ENCODE measurements at places on chromosomes 3 and 15.

GRCh38 chr15:72754096-72754495 is 29.5 kb downstream of the ADPGK start:
- no peaks in the 10 kb centered on the region for H3K4me1 ChIP-seq
- no peak overlapping the region for H3K27ac ChIP-seq
- no peak for DNase-seq
- no peaks in the 10 kb centered on the region for H3K27me3 ChIP-seq

- H3K4me3 ChIP-seq, result no peak overlapping the region
- H3K4me1 ChIP-seq, result no peaks in the 10 kb centered on the region
- DNase-seq, result no peak
- no peak overlapping the region for H3K27ac ChIP-seq
Measured at GRCh38 chr3:191119415-191120295, 79.4 kb upstream of the OSTN start.

GRCh38 chr3:116749388-116749787 is 39.8 kb downstream of the TUSC7 start:
- H3K4me1 ChIP-seq, result peaks cover 4% of the 10 kb centered on the region
- no peak overlapping the region for H3K27ac ChIP-seq
- DNase-seq, result no peak
- no peaks in the 10 kb centered on the region for H3K36me3 ChIP-seq

DNA sequence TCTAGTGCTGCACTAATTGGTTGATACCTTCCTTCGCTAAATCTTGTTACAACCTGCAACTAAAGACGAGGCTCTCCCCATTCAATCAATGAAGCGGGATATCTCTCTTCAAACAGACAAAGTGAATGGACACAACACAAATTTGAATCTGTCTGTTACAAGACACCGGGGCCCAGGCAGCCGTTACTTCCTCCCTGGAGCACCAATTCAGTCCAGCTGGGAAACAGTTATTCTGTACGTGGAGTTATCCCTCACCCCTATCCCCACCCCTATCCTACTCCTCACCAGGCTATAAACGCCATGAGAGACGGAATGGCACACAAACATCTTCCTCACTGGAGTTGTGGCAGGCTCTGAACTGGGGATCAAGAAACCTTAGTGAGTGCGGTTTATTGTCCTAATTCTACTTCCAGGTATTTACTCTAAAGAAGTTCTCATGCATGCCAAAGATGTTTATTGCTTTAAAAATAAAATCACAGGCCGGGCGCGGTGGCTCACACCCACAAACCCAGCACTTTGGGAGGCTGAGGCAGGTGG is 181.8 kb downstream of the FOXP1 start:
- H3K4me1 ChIP-seq, result peaks cover 5% of the 10 kb centered on the region
- no peaks in the 10 kb centered on the region for H3K27me3 ChIP-seq
- H3K27ac ChIP-seq, result no peak overlapping the region
- H3K4me3 ChIP-seq, result no peak overlapping the region
- DNase-seq, result no peak

DNA sequence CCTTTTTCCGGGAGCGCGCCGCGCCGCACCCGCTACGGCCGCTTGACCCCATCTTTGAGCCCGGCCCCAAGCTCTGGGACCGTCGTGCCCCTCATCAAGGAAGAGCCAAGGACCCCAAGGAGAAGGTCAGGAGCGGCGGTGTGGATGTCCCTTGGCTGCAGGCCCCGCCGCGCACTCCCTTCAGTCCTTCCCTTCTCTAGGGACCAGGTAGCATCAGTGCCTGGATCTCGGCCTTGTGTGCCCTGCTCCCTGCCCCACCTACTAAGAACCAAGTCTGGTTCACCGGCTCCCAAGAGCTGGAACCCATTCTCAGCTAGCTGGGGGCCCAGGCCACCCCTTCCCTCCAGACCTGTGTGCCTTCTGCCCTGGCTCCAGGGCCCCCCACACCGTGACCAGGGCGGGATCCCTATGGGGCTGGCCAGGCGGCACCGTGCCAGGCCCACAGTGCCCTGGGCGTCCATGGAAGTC is 69.3 kb upstream of the CGNL1 start:
- peak overlapping the region; percentile 60 for H3K27ac ChIP-seq
- no peaks in the 10 kb centered on the region for H3K27me3 ChIP-seq
- no peak for DNase-seq
- peak overlapping the region; percentile 51 for H3K4me3 ChIP-seq
- no peaks in the 10 kb centered on the region for H3K36me3 ChIP-seq

GRCh38 chr3:53200501-53201498 is 39.8 kb downstream of the PRKCD start:
- no peak overlapping the region for H3K4me3 ChIP-seq
- no peaks in the 10 kb centered on the region for H3K27me3 ChIP-seq
- no peaks in the 10 kb centered on the region for H3K4me1 ChIP-seq
- no peak overlapping the region for H3K27ac ChIP-seq
- H3K36me3 ChIP-seq, result no peaks in the 10 kb centered on the region
- DNase-seq, result no peak

DNA sequence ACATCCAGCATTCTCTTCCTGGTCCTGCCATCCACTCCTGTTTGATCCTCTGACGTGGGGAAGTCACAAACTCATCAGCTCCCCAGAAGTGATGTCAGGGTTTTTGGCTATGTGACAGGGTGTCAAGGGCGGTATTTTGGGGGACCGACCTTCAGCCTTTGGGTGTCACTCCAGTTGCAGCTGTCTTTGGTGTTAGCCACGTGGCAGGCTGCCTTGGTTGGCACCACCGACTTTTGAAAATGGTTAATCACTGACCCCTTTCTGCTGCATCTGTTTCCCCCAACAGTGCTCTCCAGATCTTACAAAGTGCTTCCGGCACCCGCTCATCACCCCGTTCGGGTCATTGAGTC is 86.6 kb downstream of the TRAK1 start:
- H3K27me3 ChIP-seq, result no peaks in the 10 kb centered on the region
- no peak for DNase-seq
- peaks cover 14% of the 10 kb centered on the region for H3K4me1 ChIP-seq
- no peaks in the 10 kb centered on the region for H3K36me3 ChIP-seq

DNA sequence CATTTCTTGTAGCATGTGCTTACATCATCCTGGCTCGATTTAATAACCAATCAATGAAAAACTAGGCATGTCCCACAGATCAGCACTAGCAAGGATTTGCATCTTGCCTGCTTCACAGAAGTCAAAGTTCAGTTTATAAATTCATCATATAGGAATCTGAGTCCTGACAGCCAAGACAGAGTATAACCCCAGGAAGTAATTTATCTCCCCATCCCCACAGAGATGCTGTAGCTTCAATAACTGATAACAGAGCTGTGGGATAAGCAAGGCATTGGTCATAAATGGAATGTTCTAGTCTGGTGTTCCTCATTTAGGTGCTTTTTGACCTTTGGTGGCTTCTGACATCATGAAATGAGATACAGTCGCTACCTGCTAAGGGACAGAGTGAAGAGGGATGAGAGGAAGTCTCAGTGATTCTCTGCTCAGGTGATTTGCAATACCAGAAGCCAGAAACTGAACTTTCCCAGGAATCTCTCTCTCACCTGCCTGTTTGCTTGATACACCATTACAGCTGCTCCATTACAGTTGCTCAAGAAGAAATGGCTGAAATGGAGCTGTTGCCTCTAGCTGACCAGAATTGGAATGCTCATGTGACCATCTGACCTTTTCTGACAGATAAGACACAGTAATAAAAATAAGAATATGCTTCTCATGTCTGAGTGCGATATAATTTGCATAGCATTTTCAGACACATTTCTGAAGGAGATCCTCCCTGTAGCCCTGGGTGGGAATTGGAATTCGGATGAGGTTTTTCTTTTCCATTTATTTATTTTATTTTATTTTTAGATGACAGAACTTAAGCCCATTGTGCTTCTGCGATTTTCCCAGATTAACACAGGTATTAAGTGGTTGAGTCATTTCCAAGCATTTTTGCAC is 217.1 kb upstream of the KCNMB2 start:
- H3K27ac ChIP-seq, result no peak overlapping the region
- no peaks in the 10 kb centered on the region for H3K27me3 ChIP-seq
- no peaks in the 10 kb centered on the region for H3K36me3 ChIP-seq
- H3K4me1 ChIP-seq, result peaks cover 12% of the 10 kb centered on the region

DNA sequence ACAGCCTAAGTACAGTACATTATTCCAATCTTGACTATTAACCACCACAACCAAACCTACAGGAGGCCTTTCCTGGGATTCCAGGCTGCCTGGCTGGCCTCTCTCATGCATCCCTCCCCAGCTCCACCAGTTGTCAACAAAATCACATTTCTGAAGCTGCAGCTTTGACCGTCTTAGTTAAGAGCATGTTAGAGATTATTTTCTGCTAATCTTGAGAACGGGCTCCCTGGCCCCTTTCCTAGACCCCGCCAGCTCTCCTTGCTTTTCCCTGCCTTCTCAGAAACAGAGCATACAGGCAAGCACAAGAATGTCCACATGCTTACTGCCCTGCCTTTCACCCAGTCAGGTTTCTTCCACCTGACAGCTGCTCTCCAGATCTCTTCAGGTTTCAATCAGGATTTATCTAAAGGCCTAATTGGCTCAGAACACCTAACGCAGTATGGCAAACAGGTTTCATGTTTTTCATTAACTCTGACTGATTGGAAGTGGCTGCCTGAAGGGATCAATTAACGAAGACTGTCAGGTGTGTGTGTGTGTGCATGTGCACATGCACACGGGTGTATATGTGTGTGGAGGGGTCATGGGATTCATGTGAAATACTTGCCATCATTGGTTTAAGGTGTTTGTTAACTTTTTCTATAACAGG is 12.3 kb downstream of the KY start:
- peak; percentile 70 for DNase-seq
- no peaks in the 10 kb centered on the region for H3K27me3 ChIP-seq
- no peaks in the 10 kb centered on the region for H3K36me3 ChIP-seq
- no peak overlapping the region for H3K4me3 ChIP-seq

DNA sequence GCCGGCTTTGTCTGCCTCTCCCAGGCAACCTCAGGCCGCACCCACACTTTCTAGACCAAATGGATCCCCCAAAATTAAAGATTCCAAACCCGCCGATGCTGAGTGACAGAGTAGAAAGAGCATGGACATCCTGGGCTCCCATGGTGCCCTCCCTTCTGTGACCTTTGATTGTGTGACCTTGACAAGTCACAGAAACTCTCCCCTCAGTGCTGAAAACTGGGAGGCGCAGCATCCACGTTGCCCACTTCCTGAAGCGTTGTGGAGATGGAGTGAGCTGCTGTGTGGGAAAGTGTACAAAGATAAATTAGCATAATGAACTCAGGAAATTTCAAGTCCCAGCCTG is 74.4 kb upstream of the MFGE8 start:
- H3K4me3 ChIP-seq, result no peak overlapping the region
- no peaks in the 10 kb centered on the region for H3K27me3 ChIP-seq
- H3K36me3 ChIP-seq, result no peaks in the 10 kb centered on the region
- H3K4me1 ChIP-seq, result peaks cover 4% of the 10 kb centered on the region
- no peak overlapping the region for H3K27ac ChIP-seq

- DNase-seq, result no peak
- H3K27me3 ChIP-seq, result no peaks in the 10 kb centered on the region
- H3K4me1 ChIP-seq, result no peaks in the 10 kb centered on the region
- H3K36me3 ChIP-seq, result no peaks in the 10 kb centered on the region
- H3K4me3 ChIP-seq, result no peak overlapping the region
Measured at GRCh38 chr3:143351895-143352608, 232.5 kb downstream of the CHST2 start.

DNA sequence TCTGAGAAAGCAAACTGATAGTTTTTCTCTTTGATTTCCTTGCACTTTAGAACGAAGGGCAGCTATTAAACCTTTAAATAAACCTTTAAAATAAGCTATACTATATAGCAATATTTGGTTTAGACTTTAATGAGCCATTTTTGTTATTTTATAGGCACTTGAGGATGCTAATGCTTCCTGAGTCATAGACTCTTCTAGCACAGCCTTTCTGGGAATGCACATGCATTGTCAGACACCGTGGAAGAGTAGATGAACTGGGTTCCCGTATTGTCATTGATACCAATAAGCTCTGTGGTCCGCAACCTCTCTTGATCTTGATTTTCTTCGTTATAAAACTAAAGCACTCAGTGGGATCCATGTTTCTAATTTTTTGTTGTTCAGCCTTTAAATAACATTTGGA is 27.6 kb downstream of the CERS3 start:
- H3K27me3 ChIP-seq, result no peaks in the 10 kb centered on the region
- no peaks in the 10 kb centered on the region for H3K36me3 ChIP-seq
- H3K4me1 ChIP-seq, result no peaks in the 10 kb centered on the region
- no peak overlapping the region for H3K4me3 ChIP-seq

DNA sequence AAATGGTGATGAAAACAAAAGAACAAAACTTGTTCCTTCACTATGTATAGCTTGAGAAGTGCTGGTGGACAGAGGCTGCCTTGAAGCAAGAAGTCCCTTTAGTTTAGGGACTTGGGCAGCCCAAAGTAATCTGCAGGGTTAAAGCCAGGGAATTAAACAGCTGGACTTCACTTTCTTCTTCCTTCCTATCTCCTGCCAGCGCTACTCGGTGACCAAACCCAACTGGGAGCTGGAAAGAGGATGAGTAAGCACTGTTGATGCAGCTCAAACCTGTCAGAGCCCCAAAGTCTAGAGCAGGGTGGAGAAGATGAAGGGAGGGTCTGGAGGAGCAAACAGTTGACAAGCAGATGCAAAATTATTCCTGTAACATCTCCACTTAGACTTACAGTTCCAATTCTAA is 73.1 kb upstream of the FBN1 start:
- H3K27me3 ChIP-seq, result no peaks in the 10 kb centered on the region
- no peaks in the 10 kb centered on the region for H3K36me3 ChIP-seq
- H3K4me1 ChIP-seq, result no peaks in the 10 kb centered on the region
- H3K4me3 ChIP-seq, result no peak overlapping the region
- no peak for DNase-seq

DNA sequence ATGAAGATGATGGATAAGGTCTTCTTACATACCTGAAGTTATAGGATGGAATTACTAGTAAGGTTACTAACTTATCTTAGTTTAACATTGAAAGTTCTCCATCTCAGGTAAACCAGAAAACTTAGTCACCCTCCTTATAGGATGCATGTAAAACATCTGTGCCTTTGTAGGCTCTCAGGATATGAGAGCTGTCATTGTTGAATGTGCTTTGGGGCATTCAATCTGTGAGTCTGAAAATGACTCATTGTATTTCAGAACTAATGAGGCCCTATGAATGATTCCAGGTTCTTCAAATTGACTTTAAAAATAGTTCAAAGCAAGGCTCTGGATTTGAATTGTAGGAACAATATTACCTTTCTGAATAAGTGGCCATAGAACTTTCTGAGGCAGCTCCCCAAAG is 237.7 kb upstream of the AZI2 start:
- no peaks in the 10 kb centered on the region for H3K27me3 ChIP-seq
- H3K27ac ChIP-seq, result no peak overlapping the region
- no peaks in the 10 kb centered on the region for H3K36me3 ChIP-seq
- H3K4me1 ChIP-seq, result no peaks in the 10 kb centered on the region
- H3K4me3 ChIP-seq, result no peak overlapping the region

DNA sequence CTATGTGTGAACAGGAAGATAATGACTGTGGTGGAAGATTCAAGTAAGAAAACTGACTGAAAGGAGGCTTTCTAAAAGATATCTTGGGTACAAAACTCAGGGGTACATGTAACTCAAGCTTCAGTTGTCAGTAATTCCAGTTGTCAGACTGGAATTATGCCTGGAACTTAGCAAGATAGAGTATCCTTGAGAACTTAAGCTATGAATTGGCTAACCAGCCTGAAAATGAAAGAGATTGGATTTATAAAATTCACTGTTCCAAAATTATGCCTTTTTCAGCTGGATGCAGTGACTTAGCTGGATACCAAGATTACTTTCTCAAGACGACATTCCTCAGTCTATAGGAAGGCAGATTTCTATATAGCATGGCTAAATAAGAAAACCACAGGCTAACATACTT is 221.9 kb upstream of the ZBTB20 start:
- H3K27me3 ChIP-seq, result no peaks in the 10 kb centered on the region
- H3K4me1 ChIP-seq, result no peaks in the 10 kb centered on the region
- H3K36me3 ChIP-seq, result no peaks in the 10 kb centered on the region
